ENCODE measurements at places on chromosomes 4 and X. TPM values are rescaled to one million over a fixed set of nuclear protein-coding genes. Genes with fewer than 3 reads are reported as not detected.

GRCh38 chrX:69362856-69363255 lies 141.3 kb upstream of the NALF2 start:
- no peak for DNase-seq

GRCh38 chr4:105622269-105622668 lies 69.8 kb downstream of the ARHGEF38 start:
- DNase-seq: no peak

DNA sequence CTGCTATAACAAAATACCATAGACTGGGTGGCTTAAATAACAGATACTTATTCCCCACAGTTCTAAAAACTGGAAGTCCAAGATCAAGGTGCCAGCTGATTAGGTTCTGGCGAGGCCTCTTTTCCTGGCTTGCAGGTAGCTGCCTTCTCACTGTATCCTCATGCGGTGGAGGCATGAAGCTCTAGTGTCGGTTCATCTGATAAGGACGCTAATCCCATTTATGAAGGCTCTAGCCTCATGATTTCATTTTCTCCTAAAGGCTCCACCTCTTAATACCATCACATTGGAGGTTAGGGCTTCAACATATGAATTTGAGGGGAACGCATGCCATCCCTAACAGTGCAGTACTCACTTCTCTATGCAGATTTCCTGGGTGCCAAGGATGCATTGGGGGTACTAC lies 57.9 kb upstream of the STIM2 start:
- DNase-seq: no peak

Gene GLUD2
- 0.63 TPM for total RNA-seq
